Activated T-helper 2 cell treated with anti-CD3 and anti-CD28 coated beads, Interferon-gamma antibody, Interleukin-2, Interleukin-4, amounts not matched to agents 10 μg/mL and 5 μg/mL and 100 μg/mL, durations not matched to agents 14 hours and 24 hours and 36 hours (primary cell): ENCODE measurements at places on chromosomes 11 and 22. TPM values are rescaled to one million over a fixed set of nuclear protein-coding genes. Genes with fewer than 3 reads are reported as not detected.
A peak's percentile ranks its signal among the peaks of the same experiment; 100 is the strongest.

HBB gene
- total RNA-seq: not detected in 2 replicates

ACTN3 gene
- total RNA-seq: 0.07 and 0.14 TPM in 2 replicates

MAP6 gene
- total RNA-seq: 0.23 TPM in 1 of 2 replicates, not detected in the other

THAP7 gene
- 25.8 and 25.9 TPM in 2 replicates for total RNA-seq

SULT4A1 gene
- total RNA-seq: not detected in 2 replicates

AASDHPPT gene
- 42.5 and 48.0 TPM in 2 replicates for total RNA-seq

KCNJ1 gene
- not detected in 2 replicates for total RNA-seq

- H3K36me3 ChIP-seq: peaks cover 50% of the 10 kb centered on the region
- H3K4me1 ChIP-seq: peaks cover under 1% of the 10 kb centered on the region
- H3K27me3 ChIP-seq: no peaks in the 10 kb centered on the region
These were observed 28.6 kb downstream of the PPARA start for GRCh38 chr22:46178755-46179505.

DNA sequence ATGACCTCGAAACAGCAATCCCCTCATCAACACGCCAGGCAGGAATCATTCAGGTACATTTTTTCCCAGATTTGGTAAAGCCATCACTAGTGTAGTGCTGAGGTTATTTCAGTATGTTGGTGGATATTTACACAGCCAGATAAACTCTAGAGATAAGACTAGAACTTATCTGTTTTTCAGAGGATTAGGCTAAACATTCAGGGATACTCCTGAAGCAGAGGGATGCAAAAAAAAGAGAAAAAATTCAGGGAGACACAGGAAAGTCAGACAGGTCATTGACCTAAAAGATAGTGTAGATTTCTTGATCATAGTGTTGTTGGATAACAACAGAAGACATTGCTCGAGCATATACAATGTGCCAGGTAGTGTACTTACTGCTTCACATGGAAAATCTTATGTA is 93.2 kb downstream of the ATM start:
- DNase-seq: no peak
- peaks cover 1% of the 10 kb centered on the region for H3K4me1 ChIP-seq
- H3K27me3 ChIP-seq: no peaks in the 10 kb centered on the region
- H3K4me3 ChIP-seq: no peak overlapping the region
- peaks cover 38% of the 10 kb centered on the region for H3K36me3 ChIP-seq
- no peak overlapping the region for H3K27ac ChIP-seq

DNA sequence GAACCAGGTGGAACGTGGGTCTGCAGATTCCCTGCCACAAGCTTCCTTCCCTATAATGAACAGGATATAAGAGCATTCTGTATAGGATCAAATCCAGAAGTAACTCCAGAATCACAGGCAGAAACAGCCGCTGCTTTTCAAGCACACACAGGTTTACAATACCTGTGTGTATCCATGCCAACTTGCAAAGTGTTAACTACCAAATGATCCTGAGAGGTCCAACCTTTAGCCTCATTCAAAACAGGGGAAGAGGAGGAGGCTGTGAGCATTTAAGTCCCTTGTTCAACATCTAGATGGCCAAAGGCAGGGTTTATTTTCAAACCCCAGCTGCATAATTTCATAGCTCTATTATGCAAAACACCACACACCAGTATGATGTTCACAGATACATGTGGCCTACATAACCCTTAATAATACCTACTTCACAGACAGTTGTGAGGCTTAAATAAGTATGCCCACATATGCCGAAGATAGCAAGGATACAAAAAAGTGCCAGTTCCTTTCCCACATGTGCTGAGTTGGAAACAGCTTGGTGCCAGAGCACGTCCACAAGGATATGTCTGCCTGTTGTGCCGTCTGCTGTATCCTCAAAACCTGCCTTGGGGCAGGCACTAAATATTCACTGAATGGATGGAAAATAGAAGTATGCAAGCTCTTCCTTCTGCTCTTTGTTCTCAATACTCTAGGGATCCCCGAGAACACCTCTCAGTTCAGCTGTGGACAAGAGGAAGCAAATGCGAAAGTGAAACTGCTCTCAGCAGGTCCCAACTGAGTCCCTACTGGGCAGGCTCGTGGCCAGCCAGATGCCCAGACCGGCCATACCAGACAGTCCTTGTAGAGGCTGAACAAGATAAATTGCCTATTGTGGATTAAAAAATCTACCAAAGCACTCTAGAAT is 66.8 kb downstream of the LARGE1 start:
- no peaks in the 10 kb centered on the region for H3K36me3 ChIP-seq
- no peaks in the 10 kb centered on the region for H3K27me3 ChIP-seq
- no peak for DNase-seq
- peak overlapping the region; percentile 30 for H3K4me3 ChIP-seq

DNA sequence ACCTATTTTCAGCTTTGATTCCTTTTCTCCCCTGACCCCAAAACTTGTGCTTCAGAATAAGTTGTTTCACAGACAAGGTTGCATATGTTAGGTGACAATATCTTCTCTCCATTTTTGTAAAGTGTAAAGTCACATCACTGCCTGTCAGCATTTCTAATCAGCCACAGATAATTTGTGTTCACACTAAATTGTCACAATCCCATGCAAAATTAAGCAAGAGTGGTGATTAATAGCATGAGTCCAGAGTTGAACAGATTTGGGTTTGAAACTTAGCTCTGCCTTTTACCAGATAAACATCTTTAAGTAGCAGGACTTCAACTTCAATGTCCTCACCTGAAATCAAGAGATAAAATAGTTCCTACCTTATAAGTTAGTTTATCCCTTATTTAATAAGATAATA is 80.1 kb downstream of the MICAL2 start:
- no peaks in the 10 kb centered on the region for H3K27me3 ChIP-seq
- no peak for DNase-seq
- H3K4me1 ChIP-seq: peaks cover 78% of the 10 kb centered on the region
- H3K4me3 ChIP-seq: peak overlapping the region; percentile 58
- H3K27ac ChIP-seq: peak overlapping the region; percentile 90

GRCh38 chr11:74175920-74176319 is 4.8 kb downstream of the PPME1 start:
- H3K36me3 ChIP-seq: peaks cover 15% of the 10 kb centered on the region
- no peaks in the 10 kb centered on the region for H3K27me3 ChIP-seq
- H3K4me3 ChIP-seq: no peak overlapping the region
- DNase-seq: no peak
- H3K4me1 ChIP-seq: peaks cover 16% of the 10 kb centered on the region

GRCh38 chr22:49730656-49731055 is 97.0 kb downstream of the BRD1 start:
- H3K27me3 ChIP-seq: peaks cover 29% of the 10 kb centered on the region
- no peaks in the 10 kb centered on the region for H3K36me3 ChIP-seq
- no peak for DNase-seq
- H3K4me1 ChIP-seq: peaks cover 2% of the 10 kb centered on the region
- no peak overlapping the region for H3K4me3 ChIP-seq

- DNase-seq: no peak
- H3K4me1 ChIP-seq: no peaks in the 10 kb centered on the region
- no peak overlapping the region for H3K4me3 ChIP-seq
- peaks cover 21% of the 10 kb centered on the region for H3K27me3 ChIP-seq
- no peak overlapping the region for H3K27ac ChIP-seq
- H3K36me3 ChIP-seq: no peaks in the 10 kb centered on the region
These were observed 58.2 kb upstream of the CLMP start for GRCh38 chr11:123253223-123253622.

- H3K4me3 ChIP-seq: no peak overlapping the region
- H3K27ac ChIP-seq: no peak overlapping the region
- DNase-seq: no peak
- no peaks in the 10 kb centered on the region for H3K4me1 ChIP-seq
These were observed 507.6 kb upstream of the LARGE1 start for GRCh38 chr22:34427841-34428240.

DNA sequence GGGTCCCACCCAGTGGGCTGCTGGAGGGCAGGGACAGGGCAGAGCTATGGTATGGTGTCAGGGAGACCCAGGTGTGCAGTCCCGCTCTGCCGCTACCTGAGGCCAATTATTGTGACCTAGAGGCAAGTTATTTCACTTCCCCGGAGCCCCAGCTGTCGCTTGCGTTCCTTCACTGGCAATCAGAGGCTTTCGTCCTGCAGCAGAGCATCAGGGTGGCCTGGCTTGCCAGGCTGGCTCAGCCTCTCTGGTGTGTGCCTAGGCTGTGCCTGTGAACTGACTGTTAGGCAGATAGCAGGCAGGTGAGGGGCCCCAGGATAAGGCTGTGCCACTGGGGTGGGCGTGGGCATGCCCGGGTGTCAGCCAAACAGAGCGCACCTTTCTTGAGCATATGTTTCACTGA is 31.4 kb downstream of the GLB1L2 start:
- no peak overlapping the region for H3K27ac ChIP-seq
- H3K36me3 ChIP-seq: no peaks in the 10 kb centered on the region
- H3K27me3 ChIP-seq: peaks cover 3% of the 10 kb centered on the region
- DNase-seq: no peak

DNA sequence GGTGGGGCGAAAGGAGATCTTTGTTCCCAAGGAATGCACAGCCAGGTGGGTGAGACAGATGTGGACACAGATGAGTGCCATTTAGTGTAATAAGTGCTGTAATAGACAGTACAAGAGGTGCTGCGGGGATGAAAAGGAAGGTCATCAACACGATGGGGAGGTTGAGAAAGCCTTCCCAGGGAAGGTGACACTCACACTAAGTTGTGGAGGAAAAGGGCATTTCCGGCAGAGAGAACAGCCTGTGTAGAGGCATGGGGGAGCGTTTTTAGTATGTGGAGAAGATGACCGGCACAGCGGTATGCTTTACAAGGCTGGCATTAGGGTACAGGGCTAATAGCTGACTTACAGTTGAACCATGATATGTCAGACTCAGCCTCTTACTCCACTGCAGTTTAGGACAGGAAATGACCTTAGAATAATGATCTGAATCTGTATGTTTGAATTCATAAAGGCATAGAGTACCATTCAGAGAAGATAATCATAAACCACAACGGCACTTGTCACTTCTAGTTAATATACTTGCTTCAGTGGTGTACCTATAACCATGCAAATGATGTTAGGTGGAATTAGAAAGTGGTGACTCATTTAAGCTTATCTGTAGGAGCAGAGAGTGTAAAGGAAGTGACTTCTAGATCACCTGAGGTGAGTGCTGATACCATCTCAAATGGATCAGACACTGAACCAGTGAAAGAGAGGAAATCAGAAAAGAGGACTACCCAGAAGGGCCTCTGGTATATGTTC is 60.6 kb downstream of the FAM83F start:
- peak overlapping the region; percentile 92 for H3K27ac ChIP-seq
- H3K4me1 ChIP-seq: peaks cover 65% of the 10 kb centered on the region
- peak overlapping the region; percentile 68 for H3K4me3 ChIP-seq
